ENCODE measurements at places on chromosomes 12 and 14.

GRCh38 chr12:126830778-126831680 lies 1435.9 kb upstream of the TMEM132C start:
- DNase-seq, result no peak

- no peak for DNase-seq
Measured at GRCh38 chr14:104845834-104846441, 19.1 kb upstream of the CEP170B start.

DNA sequence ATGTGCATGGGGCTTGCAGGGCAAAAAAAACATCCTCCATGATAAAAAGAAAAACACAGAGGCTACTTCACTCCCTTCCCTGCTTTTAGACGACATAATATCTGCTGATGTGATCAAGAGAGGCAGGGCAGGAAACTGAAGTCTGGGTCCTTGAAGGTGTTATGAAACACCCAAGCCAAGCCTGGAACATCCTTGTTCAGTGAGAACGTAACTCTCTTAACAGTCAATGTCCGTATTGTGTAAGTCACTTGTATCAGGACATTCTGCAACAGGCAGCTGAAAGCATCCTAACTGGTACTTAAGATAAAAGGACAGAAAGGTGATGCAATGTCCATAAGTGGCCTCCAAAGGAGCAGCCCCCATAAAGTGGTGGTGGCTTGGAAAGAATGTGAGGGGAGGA lies 20.0 kb downstream of the KCNK10 start:
- DNase-seq, result no peak

GRCh38 chr12:20863056-20863455 lies 52.6 kb downstream of the SLCO1B3 start:
- DNase-seq, result no peak

DNA sequence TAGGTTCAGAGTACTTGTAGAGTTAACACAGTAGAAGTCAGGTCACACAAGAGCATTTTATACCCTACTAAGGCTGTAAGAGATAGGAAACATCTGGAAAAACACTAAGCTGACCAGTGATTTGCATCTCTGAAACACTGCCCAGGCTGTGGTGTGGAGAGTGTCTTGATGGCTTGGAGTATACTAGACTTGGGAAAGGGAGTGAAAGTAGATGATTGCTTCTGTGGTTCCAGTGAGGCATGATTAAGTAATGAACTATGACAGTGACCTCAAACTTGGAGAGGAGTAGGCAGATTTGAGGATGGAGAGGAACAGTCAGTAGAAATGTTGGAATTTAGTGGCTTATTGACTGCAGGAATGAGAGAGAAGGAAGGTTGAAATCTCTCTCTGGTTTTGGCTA lies 201.2 kb downstream of the FLRT2 start:
- DNase-seq, result peak; percentile 7

DNA sequence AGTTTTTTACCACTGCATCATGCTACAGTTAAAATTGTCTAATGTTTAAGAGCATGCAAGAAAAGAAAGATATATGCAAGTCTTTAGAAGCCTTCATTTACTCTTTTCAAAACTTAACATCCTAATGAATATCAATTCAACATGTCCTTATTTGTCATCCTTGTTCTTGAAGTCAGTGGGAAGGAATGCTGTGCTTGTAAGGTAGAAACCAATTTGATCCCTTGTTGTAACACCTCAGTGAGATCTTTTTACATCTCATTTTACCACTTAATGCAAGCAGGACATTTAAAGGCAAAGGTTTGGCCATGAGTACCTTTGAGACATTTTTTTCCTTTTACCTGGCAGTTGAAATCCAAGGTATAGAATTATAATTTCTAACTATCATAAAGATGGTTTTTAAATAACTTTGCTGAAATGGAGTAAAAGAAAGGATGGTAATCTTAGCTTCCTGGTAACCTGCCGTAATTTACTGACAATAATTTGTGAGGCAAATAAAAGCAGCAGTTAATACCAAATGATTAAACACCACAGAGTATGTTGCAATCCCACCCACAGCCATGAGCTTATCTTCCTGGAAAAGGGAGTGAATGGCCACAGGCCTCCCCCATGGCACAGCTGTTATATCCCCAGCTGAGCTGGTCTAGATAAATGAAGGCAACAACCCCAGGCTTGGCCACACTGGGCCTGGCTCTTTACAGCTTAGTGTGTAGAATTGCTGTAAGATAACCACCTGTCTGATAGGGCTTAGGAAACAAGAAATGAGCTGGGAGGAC lies 33.2 kb upstream of the STRN3 start:
- DNase-seq, result no peak

DNA sequence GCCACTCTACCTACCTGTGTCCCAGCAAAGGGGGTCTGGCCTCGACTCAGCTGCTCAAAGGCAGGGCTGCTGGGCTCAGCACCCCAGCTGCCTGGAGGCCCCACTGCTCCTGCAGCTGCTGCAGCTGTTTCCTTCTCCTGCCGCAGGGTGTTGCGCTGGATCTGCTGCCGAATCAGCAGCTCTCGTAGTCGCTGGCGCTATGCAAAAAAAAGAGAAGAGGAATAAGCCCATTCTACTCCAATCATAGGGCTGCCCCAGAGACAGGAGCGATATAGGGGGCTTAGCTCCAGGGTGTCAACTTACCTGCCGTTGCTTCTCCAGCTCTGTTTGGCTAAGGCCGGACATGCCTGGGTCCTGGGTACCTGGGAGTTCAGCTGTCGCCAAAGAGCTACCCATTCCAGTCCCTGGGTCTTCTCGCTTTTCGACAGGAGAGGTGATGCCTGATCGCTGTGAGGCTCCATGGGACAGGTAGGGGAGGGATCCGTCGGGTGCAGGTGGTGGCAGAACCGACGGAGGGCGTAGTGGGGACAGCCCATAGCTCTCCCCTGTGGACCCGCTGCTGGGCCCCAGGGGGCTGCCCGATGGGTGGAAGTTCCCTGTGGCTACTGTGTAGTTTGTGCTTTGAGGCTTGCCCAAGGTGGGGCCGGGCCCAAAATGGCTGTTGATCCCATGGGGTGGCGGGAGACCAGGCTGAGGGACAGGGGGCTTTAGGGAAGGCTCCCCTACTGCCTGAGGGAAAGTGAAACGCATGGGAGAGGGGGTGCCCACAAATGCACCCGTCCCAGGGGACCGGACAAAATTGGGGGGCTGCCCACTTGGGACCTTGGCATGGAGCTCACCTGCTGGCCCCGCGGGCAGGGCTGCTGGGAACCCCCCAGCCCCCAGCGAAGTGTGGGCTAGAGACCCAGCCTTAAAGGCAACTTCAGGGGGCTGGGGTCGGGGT lies 20.9 kb downstream of the KMT2D start:
- no peak for DNase-seq

DNA sequence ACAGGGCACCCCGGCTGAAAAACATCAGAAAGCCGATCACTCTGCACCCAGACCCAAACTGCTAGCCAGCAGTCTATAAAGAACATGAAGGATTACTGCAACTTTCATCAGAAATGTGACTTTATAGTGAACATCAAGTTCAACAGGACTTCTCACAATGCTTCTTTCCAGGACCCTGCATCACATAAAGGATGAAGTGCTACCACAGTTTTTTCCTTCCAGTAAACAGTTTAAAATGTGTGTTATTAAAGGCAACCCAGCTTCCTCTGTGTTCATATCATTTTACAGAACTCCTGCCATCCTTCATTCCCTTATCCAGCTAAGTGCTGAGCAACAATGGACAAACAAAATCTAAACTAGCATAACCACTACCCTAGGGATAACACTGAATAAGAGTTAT lies 280.3 kb upstream of the DIO2 start:
- no peak for DNase-seq

- DNase-seq, result no peak
Measured at GRCh38 chr12:82873951-82874350, 187.2 kb downstream of the TMTC2 start.

GRCh38 chr14:104657563-104658324 lies 31.7 kb upstream of the INF2 start:
- no peak for DNase-seq

- peak; percentile 12 for DNase-seq
Measured at GRCh38 chr14:21917699-21918436, 244.2 kb upstream of the OR4E1 start.

- no peak for DNase-seq
Measured at GRCh38 chr12:54759751-54760150, 94.6 kb upstream of the MUCL1 start.

- DNase-seq, result no peak
Measured at GRCh38 chr14:91934554-91935285, 12.8 kb downstream of the FBLN5 start.

DNA sequence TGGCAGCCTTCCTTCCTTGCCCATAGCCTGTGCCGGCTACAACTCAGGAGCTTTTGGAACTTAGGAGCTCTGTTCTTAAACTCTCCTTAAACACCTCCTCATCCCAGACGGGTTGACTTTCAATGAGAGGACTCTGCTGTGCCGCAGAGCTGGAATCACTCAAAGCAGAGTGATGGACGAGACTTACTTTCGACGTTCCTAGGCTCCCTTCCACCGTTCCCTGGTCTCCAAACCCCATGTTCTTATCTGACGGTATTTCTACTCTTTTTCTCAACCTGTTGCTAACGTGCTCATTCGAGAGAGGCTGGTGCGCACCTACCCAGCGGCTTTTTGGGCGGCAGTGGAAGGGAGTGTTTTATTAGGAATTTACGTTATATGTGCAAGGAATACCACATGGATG lies 232.7 kb downstream of the CACNA1C start:
- no peak for DNase-seq

DNA sequence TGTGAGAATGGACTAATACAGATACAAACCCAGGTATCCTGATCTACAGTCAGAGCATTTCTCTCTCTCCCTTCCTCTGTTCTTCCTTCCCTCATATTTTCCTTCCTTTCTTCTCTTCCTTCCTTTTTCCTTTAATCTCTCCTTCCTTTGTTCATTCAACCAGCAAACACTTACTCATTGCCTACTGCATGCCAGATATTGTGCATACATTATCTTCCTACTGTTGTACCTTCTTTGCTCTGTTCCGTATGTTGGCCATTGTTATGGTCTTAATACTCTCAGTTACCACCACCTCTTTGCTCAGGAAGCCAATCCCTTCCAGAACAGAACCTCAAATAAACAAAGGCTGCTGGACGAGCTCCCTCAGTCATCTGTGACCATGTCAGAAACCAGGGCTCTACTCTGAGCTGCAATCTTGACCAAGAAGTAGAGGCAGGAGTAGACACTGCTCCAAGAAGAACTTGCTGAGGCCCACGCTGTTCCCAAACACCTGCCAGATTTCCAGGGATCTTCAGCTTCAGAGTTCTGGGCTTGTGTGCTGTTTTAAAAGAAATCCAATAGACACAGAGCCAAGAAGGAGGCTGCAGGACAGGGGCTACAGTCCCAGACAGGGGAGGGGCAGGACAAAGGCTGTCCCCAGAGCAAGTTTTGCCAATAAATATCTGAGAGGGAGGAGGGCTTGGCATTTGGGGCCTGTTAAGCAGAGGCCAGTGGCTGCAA lies 526.7 kb upstream of the TBX3 start:
- DNase-seq, result no peak

DNA sequence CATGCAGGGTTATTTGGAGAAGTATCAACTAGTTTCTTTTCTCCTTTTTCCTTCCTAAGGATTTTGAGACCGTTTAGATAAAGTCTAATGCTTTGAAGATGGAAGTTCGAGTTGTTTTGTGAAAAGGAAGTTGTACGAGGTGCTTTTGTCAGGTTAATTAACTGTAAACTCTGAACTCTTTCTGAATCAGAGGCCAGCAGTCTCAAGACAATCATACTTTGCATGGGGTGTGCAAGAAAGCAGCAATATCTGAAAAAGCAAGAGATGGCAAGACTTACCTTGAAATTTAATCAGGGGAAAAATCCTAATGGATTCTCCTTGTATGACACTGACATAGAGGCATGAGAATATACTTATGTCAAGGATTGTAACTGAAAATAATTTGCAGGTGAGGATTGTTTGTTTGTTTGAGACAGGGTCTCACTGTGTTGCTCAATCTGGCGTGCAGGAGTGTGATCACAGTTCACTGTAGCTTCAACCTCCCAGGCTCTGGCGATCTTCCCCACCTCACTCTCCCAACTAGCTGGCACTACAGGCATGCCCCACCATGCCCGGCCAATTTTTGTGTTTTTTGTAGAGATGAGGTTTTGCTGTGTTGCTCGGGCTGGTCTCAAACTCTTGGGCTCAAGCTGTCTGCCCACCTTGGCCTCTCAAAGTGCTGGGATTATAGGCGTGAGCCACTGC lies 170.2 kb upstream of the HMGA2 start:
- no peak for DNase-seq

GRCh38 chr12:76153616-76154015 lies 69.1 kb upstream of the NAP1L1 start:
- no peak for DNase-seq

DNA sequence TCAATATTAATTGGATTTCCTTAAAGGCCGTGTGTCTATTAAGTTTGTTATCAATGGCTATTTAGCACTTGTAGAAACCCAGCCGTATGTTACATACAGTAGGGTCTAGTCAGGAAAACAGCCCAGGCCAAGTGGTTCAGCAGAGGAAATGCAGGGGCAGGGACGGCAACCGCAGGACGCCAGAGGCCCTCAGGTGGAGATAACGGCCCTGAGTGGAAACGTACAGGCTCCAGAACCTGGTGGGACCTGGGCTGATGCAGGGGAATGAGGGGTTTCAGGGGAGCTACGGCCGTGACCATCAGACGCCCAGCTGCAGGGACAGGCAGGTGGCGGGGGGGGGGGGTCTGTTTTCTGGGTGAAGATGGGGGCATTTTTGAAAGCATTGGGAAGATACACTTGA lies 3.7 kb upstream of the ANKLE2 start:
- DNase-seq, result no peak

DNA sequence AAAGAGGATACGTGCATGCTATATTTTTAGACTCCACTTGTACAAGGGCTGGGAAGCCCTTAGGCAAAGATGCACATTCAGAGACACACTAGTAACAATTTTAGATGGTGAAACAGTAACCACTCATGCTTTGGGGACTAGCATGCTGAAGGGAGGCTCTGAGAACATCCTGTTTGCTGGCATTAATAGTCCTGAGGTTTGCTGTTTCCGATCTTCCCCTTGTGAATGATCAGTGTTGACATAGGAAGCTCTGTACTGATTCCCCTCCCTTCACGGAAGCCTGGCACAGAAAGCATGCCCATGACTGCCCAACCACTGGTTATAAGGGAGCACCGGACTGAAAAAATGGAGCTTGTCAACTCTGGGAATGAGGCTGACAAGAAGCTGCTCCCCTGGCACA lies 164.6 kb downstream of the GCH1 start:
- DNase-seq, result no peak

- DNase-seq, result no peak
Measured at GRCh38 chr14:24475261-24475660, 32.7 kb upstream of the SDR39U1 start.

DNA sequence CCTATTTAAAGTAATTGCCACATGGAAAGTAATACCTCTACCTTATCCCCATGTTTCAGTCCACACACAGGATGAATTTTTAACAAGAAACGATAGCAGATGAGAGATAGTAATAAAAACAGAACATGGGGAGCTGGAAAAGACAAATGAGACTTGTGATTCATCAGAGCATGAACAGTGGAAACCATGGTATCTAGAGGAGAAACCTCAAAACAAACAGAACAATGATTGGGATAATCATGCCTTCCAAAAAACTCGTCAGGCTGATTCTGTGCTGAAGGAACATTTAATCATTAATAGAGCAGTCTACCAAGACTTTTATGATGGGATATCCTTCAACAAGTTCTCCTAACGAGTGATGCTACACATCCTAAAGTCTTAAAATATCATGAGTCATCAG lies 1390.7 kb downstream of the FSCB start:
- no peak for DNase-seq

Measured in right renal pelvis (tissue), 4 donors.